ENCODE measurements at places on chromosomes 3 and 15.

GRCh38 chr15:65580287-65580686 is 30.6 kb downstream of the INTS14 start:
- DNase-seq, result no peak

DNA sequence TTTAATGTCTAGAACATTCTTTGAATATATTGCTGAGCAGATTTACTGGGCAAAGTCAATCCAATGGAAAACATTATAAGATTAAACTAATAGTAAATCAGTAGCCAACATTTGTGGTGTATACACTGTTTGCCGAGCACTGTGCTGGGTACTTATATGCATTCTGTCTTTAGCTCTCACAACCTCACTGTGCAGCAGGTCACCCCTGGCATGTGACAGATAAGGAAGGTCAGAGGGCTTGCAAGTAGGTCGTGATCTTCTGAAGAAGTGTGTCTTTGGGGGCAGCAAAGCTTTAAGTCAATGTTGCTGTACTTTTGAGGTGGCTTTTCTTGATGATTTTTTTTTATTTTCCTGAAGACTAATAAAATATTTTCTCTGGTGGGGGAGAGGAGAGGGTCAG is 62.2 kb downstream of the TCAIM start:
- no peak for DNase-seq

GRCh38 chr15:60821462-60822061 is 342.6 kb upstream of the ICE2 start:
- no peak for DNase-seq

- no peak for DNase-seq
Observed at GRCh38 chr3:28286595-28286994, 45.2 kb downstream of the CMC1 start.
